ENCODE measurements at places on chromosomes 6 and 20.

DNA sequence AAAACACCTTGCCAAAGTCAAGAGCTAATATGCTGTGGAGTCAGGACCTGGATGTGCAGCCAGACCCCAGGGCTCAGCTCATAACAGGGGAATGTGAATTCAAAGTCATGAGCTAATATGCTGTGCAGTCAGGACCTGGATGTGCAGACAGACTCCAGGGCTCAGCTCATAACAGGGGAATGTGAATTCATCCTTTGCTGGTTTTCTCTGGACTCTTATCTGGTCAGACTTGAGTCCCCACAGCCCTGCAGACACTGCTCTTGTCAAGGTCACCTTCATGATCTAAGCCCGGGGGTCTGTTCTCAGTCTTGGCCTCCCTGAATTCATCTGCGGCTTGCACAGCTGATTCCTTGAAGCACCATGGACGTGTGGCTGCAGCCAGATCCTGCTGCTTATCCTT lies 19.2 kb upstream of the GGTLC1 start:
- DNase-seq: no peak

DNA sequence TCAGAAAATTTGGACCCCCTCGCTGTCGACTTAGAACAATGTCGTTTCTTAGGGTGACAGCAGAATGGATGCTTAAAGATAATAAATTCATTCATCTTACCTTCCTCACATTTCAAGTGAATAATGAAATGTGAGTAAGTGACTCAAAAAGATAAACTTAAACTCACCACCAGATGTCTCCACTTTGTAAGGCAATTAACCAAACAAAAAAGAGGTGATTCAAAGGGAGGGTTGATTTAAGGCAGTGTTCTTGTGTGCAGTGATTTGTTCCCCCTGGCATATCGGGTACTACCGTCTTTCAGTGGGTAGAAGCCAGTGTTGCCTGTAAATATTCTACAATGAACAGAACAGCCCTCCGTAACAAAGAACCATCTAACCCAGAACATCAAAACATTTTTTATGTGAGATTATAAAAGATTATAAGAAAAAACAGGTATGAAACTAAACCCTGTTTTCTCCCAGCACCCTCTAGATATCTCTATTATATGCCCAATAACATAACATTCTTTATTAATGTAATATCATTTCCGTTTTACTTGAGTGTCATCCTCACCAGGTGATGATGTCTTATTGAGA lies 589.7 kb downstream of the CBLN4 start:
- DNase-seq: peak; percentile 1

DNA sequence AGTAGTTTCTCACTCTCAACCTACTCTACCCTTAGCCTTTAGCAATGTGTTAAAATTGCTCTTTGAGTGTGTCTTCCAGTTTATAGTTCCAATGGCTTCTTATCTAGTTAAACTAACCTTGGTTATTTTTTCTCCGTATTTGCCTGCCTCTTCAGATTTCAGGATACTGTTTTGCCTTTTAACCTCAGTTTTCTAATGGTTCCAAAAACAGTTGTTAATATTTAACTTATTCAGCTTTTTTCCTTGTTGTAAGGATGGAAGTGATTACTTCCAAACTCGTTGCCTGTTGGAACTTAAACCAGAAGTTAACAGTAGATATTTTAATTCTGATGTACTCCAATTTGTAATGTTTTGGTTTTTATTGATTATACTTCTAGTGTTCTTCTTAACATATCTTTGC lies 1574.9 kb downstream of the HACE1 start:
- no peak for DNase-seq

- DNase-seq: no peak
Measured at GRCh38 chr20:25215521-25215920, 20.0 kb downstream of the ENTPD6 start.

GRCh38 chr20:4375881-4376280 lies 345.8 kb upstream of the PRND start:
- no peak for DNase-seq

DNA sequence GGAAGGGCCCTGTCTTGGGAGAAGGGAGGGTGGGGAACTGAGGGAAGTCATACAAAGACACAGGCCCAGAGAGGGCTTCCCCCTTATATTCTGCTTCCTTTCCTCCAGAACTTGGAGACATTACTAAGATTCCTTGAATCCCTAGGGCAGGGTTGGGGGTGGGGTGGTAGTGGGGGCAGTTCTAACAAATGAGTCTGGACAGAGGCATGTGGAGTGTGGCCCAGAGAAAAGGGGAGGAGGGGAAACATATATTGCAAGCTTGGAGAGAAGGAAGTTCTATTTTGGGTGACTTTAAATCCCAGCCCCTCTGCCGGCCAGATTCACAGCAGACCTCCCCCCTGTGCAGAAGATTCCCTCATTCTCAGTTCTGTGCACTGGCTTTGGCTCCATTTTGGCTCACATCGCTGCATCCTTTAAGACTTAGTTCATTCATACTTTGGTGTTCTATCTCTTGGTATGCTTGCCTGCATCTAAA lies 43.7 kb downstream of the DAAM2 start:
- no peak for DNase-seq

All from NCI-H460 (cell line).